ENCODE measurements at places on chromosomes 7 and 10. TPM values are rescaled to one million over a fixed set of nuclear protein-coding genes. Genes with fewer than 3 reads are reported as not detected.

- no peak for DNase-seq
These were observed 293.7 kb downstream of the FZD1 start for GRCh38 chr7:91557789-91558404.

- no peak for DNase-seq
These were observed 27.1 kb downstream of the LMTK2 start for GRCh38 chr7:98133621-98134303.

SUPV3L1 gene
- total RNA-seq: 35.3 TPM

- DNase-seq: no peak
These were observed 62.8 kb downstream of the ADARB2 start for GRCh38 chr10:1674501-1674900.

Data from colonic mucosa (tissue), 4 donors.